ENCODE measurements at places on chromosomes 12 and 14.

DNA sequence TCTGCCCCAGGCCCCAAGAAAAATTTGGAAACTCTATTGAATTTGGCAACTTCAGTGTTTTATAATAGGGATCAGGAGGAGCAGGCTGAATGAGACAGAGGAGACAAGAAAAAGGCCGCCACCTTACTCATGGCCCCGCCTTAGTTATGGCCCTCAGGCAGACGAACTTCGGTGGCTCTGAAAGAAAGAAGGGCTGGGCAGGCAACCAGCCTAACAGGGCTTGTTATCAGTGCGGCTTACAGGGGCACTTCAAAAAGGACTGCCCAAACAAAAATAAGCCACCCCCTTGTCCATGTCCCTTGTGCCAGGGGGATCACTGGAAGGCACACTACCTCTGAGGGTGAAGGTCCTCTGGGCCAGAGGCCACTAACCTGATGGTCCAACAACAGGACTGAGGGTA, 146.3 kb upstream of the ATF7IP start:
- DNase-seq, result no peak

- DNase-seq, result no peak
Observed at GRCh38 chr12:33536431-33536830, 96.8 kb upstream of the SYT10 start.

DNA sequence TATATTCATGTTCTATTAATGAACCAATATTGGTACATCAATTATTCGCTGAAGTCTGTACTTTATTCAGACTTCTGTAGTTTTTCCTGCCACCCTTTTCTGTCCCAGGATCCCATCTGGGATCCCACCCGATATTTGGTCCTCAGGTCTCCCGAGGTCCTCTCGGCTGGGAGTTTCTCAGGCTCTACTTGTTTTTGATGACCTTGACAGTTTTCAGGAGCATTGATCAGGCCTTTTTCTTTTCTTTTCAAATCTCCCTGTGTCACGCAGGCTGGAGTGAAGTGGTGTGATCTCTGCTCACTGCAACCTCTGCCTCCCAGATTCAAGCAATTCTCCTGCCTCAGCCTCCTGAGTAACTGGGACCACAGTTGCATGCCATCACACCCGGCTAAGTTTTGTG, 11.2 kb downstream of the BRI3BP start:
- DNase-seq, result no peak

GRCh38 chr14:31269634-31270195, 62.1 kb upstream of the HECTD1 start:
- no peak for DNase-seq

DNA sequence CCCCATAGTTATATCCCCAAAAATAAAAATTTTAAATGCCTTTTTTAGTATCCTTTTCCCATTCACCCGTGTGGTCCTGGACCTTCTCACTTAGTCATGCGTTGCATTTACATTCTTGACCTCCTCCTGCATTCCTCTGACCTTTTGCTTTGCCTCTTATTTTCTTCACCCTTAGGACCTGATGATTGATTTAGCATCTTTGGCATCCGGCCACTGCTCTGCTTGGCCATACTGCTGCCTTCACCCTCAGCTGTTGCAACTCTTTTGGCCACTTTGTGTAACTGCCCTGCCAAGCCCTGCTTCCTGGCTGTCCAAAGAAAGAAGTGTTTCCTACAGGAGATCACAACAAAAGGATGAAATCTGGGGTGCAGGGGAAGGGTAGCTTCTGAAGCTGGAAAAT, 48.8 kb upstream of the SLC38A4 start:
- peak; percentile 99 for DNase-seq

- no peak for DNase-seq
Observed at GRCh38 chr12:80513211-80513610, 69.2 kb downstream of the PTPRQ start.

DNA sequence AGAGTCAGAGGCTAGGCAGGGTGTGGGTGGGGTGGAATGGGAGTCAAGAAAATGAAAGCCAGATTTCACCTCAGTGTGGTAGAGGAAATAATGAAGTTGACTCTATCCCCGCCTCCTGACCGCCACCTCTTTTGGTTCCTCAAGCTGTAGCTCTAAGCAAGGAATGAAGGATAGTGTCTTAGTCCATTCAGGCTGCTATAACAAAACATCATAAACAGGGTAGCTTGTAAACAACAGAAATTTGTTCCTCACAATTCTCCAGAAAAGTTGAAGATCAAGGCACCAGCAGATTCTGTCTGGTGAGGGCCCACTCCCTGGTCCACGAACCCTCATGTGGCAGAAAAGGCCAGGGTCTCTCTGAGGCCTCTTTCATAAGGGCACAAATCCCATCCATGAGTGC, 109.1 kb upstream of the AMN1 start:
- DNase-seq, result no peak

DNA sequence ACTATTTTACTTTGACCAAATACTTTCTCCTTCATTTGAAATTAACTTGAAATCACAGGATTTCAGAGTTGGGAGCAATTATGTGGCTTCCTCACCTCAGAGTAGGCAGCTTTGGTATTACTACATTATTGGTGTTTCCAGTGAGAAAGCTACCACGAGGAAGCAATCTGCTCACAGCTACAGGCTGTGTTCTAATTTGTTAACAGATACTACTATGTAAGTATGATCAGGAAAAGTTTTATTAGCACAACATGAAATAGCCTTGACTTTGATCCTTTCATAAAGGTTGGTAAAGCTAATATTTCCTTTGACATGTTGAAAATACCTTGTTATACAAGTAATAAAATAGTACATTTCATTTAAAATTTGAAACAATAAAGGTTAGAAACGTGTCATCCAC, 30.6 kb downstream of the TAOK3 start:
- DNase-seq, result no peak

DNA sequence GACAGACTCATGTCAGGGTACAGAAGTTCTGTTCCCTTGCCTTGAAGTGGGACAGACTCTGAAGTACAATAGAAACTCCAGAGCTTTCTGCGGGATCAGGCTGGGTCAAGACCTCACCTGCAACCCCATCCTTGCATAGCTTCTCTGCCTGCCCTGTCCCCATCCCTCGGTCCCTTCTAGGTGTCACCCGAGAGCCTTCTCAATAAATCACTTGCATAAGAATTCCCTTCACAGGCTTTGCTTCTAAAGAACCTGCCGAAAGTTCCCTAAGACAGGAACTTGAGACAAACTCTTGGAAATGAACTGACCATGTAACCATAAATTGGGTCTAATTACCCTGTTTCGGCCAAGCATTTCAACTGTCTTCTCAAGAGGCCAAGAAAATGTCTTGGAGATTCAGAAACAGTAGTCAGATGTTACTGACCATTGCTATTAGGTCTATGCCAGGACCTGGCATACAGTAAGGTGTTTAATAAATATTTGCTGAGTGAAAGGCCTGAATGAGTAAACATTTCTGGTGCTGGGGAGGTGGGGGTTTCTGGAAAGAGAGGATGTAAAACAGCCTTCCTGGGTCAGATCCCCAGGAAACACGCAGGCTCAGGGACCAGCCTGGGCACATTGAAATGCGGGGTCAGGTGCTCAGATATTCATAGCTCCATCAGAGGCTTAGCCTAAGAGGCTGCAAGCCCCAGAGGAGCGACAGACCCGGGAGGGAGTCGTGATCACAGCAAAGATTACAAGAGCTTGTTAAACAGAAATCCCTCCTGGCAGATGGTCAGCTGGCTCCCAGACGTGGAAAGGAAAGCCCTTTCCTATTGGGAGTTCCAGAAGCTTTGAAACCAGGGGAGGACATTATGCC, 226.2 kb upstream of the LHX5 start:
- DNase-seq, result no peak

DNA sequence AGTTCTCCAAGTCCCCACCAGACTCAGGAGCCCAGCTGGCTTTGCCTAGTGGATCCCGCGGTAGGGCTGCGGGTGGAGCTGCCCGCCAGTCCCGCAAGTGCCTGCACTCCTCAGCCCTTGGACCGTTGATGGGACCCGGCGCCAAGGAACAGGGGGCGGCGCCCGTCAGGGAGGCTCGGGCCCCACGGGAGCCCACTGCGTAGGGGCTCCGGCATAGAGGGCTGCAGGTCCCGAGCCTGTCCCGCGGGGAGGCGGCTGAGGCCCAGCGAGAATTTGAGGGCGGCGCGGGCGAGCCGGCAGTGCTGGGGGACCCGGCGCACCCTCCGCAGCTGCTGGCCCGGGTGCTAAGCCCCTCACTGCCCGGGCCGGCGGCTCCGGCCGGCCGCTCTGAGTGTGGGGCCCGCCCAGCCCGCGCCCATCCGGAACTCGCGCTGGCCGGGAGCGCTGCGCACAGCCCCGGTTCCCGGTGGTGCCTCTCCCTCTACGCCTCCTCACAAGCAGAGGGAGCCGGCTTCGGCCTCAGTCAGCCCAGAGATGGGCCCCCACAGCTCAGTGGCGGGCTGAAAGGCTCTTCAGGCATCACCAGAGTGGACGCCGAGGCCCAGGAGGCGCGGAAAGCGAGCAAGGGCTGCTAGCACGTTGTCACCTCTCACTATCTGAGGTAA, 452.4 kb upstream of the LRFN5 start:
- no peak for DNase-seq

- DNase-seq, result no peak
Observed at GRCh38 chr12:185576-185955, 28.4 kb downstream of the SLC6A12 start.

GRCh38 chr12:64007853-64008252, 163.4 kb downstream of the SRGAP1 start:
- DNase-seq, result no peak

DNA sequence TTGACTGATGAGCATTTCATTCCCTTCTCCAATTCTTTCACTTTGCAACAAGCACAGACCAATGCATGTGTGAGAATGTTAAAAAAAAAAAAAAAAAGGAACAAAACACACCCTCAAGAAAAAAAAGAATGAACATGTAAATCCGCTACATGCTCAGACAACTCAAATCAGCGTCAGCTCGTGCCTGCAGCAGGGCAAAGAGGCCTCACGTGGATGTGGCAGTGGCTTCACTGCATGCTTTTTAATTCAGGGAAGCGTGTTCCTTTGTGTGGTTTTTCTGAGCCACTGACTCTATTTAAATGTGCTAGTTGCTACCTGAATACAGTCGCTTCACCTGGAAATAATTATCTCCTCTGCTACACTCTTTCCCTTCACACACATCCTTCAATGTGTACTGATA, 55.1 kb downstream of the PPP1R36 start:
- DNase-seq, result no peak

DNA sequence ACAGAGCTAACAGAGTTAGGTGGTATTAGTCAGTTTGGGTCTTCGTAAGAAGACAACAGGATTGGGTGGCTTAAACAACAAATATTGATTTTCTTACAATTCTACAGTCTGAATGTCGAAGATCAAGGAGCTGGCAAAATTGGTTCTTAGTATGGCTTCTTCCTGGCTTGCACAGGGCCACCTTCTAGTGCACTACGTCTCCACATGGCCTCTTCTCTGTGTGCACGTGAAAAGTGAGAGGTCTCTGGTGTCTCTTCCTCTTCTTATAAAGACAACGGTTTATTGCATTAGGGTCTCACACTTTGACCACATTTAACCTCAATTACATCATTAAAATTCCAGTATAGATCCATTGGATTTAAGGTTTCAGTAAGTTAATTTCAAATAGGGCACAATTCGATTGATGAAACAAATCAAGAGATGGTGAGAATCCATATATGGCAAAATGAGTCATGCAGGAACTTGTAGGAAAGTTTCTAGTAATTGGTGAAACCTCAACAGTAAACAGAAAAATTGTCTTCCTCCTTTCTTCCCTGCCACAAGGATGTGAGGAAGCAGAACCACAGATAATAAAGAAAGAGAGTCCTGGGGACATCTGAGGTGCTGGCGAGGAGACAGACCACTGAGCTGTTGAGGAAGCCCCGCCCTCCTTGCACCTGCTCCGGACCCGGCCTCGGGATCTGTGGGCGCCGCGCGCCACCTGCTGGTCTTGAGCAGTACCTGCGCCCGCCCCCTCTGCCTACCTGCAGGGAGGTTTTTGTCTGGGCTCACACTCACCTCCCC, 846.7 kb downstream of the TMEM121 start:
- DNase-seq, result no peak

DNA sequence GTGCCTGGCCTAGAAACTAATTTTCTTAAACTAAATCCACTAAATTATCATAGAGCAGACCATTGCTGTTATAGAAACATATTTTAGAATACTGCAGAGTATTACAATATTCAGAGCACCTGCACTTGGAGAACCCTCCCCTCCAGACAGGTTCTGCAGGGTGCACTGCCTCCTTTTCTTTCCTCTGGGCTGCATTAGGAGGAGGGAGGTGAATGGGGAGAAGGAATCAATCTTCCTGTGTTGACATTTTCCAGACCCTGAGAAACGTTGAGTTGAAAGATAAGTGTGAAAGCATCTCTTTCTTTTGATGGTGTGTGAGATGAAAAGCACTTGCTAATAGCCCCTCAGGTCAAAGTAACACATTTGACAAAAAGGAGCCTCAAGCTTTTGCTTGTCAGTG, 7.3 kb downstream of the SYNE2 start:
- no peak for DNase-seq

GRCh38 chr12:26112232-26112631, 12.6 kb downstream of the BHLHE41 start:
- DNase-seq, result no peak

DNA sequence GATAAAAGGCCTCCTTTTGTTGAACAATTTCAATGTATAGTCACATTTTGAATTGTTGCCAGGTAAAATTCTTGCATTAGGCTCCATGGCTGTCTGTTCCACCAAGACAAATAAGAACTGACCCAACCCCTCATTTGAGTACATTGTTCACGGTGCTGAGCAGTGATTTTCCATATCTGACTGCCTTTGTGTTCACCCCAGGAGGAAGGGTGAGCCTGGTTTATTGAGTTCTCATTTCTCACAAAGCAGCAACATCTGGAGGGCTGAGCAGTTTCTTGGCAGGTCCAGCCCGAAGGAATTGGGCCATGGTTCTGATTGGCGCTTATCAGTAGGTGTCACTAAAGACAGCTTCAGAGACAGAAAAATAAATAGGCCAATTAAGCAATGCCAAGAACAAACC, 149.1 kb downstream of the BMP4 start:
- DNase-seq, result no peak

- DNase-seq, result no peak
Observed at GRCh38 chr12:113081873-113082272, 25.3 kb downstream of the DTX1 start.

GRCh38 chr12:20629414-20630156, 65.5 kb upstream of the SLCO1C1 start:
- peak; percentile 19 for DNase-seq

DNA sequence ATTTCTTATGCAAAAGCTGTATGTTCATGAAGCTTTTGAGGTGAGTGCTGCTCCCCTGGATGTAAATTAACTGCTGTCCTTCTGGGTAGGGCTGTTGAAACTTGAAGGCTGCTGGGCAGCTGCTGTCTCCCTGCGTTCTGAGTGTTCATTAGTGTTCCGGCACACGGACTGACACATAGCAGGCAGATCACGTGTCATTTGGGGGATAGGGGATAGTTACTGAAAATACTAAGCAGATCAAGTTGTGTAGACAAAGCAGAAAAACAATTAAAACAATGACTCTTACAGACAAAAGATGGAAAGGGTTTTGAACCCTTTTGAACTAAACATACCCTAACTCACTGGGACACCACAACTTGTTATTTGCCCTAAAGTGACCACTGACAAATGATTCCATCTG, 82.5 kb downstream of the PRICKLE1 start:
- peak; percentile 36 for DNase-seq

- DNase-seq, result no peak
Observed at GRCh38 chr12:85277900-85278597, 2.0 kb upstream of the ALX1 start.

All from LHCN-M2 (cell line).